ENCODE measurements at places on chromosomes 5 and 9.

DNA sequence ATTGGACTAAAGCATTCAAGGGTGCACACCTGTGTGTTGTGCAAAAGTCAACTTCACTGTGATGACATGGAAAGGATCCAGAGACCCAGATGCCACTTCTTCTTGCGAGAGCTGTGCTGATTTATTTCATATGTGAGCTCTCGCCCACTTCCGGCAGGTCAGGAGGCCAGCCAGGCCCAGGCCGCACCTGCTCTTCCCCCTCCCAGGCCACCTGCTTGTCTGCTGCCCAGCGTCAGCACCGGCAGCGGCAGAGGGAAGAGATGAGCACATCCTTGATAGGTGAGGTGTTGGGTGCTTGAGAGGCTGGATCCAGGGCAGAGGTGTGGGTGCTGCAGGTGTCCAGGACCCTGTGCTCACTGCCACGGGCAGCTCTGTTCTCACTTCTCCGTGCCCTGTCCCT lies 242.9 kb downstream of the FANCC start:
- no peak for DNase-seq

DNA sequence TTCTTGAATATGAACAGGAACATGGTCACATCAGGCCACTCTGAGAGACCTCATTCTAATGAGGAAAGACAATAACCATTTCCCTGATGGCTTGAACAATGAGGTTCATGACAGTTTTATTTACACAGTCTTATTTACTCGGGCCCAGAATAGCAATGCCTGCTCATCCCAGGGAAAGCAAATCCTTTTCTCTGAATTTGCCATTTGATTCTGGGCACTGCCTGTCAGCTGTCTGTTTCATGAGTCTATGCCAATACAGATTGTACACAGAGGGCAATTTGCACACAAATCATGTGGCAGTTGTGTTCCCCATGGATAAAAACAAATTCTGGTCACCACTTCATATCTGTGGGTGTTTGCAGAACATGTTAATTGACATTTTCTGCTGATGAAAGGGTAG lies 492.5 kb downstream of the ACTL7B start:
- no peak for DNase-seq

GRCh38 chr5:86175224-86175623 lies 442.5 kb upstream of the COX7C start:
- no peak for DNase-seq

DNA sequence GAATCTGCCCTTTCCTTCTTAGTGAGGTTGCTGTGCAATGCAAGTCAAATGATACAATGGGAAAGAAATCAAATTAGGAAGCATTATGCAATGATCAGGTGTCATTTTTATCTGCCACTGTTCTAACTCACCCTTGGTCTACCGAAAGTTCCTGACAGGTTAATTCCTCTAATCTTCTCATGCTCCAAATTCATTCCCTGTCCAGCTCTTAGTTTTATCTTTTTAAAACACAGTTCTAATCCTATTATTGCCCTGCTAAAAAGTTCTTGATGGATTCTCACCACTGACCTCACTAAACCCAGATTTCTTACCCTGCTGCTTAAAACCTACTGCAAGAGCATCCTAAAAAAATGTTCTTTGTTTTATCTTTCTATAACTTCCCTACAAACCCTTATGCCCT lies 1000.9 kb downstream of the CDH18 start:
- DNase-seq, result no peak

DNA sequence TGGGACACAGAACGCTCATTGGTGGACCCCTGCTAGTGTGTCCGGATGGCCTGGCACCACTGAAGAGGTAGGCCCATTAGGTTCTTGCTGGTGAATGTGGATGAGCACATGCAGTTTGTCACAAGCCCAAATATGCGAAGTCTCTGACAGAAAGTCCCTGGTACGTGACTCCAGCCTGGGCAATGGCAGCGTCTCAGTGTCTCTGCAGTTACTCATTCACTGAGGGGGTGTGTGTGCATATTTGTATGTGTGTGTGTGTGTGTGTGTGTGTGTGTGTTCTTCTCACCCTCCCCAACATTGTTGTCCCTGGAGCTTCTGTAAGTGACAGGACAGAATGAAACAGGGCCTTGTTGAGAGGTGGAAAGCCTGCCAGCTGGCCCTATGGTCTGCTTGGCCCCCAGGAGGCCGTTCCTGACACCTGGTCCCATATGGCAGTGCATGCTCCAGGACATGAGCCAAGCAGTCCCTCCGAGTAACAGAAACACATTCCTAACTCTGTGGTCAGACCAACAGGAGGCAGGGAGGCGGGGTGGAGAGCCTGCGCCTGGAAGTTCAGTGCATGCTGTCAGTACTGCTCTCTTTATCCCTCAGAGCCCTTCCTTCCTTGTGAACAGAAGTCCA lies 169.9 kb downstream of the SLC28A3 start:
- peak; percentile 98 for DNase-seq

- peak; percentile 76 for DNase-seq
Measured at GRCh38 chr5:69213513-69214215, 21.0 kb upstream of the CDK7 start.

- DNase-seq, result no peak
Measured at GRCh38 chr5:152181461-152181860, 223.6 kb downstream of the NMUR2 start.

GRCh38 chr9:69054989-69055388 lies 19.4 kb downstream of the FXN start:
- DNase-seq, result no peak

DNA sequence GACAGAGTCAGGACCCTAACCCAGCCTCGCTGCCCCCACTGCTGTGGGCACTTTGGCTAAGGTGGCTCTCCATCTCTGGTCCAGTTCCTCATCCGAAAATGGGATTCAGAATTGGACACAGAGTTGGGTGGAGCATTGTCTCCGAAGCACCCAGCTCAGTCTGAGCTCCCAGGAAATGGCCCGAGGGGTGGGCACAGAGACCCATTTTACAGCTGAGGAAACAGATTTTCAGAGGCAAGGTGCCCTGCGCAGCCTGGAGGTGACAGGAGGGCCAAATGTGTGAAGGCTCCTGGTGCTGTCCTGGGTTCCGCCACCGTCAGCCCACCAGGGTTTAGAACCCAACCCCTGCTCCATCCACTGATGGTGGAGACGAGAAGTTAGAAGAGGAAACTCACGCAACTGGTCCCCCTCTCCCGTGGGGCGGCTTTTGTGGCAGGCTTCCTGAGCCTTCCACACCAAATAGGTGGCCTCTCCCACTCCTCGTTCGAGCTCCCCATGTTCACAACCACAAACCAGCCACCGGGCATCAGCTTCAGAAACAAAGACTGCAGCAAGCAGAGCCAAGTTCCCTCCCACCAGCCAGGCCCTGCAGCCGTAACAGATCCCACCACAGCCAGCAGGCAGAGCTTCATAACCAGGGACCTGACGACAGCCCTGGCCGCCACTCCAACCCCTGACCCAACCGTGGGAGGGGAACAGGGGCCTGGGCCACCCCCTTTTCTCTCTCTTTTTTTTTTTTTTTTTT lies 90.9 kb upstream of the LMX1B start:
- no peak for DNase-seq

DNA sequence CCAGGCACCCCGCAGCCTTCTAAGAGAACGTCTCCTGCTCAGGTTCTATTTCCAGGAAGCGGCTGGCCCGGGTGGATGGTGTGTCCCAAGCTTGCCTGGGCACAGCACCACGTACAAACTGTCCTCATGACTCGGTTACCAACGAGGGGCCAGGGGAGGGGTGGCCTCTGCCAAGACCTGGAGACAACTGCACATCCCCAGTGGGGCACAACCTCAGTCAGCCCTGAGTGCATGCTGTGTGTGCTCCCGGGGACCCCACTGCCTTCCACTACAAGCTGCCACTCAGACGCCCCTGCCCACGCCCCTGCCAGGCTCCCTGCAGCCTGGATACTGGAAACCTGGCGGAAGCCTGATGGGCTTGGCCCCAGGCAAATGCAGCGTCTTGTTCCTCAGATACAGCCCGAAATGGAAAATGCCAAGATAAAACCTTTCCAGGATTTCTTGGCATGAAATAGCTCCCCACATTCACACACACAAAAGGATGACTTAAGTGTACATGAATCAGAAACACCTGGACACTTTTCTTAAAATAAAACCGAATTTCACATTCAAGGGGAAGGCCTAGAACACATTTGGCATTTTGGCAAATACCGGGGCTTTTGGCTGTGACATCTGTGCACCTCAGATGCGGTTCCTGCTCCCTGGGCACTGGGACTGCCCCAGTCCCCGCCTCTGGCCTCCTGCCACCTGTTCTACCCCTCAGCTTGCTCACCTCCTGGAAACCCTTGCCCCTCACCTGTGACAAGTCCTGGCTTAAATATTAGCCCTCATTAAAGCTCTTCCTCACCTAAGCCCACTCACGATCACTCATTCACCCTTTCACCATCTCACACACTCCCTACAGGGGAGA lies 62.5 kb downstream of the COL23A1 start:
- DNase-seq, result no peak

DNA sequence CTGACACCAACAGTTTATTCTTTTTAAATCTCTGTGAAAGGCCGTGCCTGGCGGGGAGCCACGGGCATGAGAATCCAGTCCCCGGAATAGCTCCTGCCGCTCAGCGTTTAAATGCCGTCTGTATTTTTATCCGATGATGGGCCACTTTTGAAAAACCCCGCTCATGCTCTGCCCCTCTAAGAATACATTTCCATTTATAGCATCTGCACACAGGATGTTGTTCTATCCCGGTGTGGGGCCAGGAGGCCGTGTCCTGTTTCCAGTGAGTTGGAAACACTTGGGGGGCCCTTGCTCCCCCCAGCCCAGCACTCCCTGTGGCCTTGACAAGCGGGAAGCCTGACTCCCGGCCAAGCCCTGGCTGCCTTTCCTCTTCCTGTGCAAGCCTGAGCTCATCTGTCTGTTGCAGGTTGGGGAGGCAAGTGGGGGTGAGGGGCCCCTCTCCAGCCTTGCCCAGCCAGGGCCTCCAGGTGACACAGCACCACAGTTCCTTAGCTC lies 39.0 kb downstream of the ERGIC1 start:
- peak; percentile 77 for DNase-seq

GRCh38 chr5:128436749-128437188 lies 101.3 kb downstream of the FBN2 start:
- DNase-seq, result peak; percentile 81

- DNase-seq, result no peak
Measured at GRCh38 chr5:620152-620551, 8.0 kb downstream of the CEP72 start.

DNA sequence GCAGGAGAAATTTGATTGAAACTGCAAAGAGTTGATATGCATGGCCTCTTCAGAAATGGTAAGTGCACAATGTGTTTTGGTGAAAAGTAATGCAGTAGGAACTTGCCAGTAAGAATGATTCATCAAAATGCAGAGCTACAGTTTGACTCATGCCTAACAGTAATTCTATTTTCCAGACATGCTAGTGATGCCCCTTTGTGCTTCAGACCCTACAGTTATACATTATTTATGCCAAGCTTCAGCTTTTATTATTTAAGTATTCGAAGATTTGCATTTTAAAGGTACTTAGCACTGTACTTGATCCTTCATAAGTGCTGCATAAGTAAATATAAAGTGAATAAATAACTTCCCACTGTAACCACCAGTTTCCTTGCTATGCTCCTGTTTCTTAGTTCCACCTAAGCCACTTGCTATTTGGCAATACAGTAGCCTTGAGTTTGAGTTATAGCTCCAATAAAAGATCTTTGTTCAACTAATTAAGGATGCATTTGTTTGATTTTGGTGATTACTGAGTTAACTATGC lies 3.6 kb upstream of the SPATA31E1 start:
- DNase-seq, result peak; percentile 82

DNA sequence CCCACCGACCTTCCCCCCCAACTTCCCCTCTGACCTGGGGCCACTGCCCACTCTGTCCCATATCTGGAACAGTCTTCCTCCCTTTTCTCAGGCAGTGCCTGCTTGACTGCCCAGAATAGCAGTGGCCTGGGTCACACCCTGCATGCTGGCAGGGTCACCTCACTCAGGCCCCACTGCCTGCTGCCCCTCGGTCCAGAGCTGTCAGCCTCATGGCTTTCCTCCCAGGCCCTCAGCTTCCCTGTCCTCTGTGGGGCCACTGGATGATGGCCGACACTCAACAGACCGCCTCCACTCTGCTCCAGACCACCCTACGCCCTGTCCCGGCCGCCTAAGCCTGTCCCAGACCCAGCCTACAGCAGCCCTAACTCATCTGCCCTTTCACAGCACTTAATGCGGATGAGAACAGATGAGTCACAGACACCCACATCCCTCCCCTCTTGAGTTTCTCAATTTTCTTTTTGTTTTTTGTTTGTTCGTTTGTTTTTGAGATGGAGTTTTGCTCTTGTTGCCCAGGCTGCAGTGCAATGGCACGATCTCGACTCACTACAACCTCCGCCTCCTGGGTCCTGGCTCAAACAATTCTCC lies 5.9 kb downstream of the PNPLA7 start:
- no peak for DNase-seq

- DNase-seq, result no peak
Measured at GRCh38 chr9:6708732-6709131, 49.0 kb upstream of the KDM4C start.
